ENCODE measurements at places on chromosomes 2 and 18.

- no peak for DNase-seq
These were observed 56.1 kb upstream of the SOS1 start for GRCh38 chr2:39176997-39177396.

- no peak for DNase-seq
These were observed 144.5 kb downstream of the MEIS1 start for GRCh38 chr2:66579186-66580126.

DNA sequence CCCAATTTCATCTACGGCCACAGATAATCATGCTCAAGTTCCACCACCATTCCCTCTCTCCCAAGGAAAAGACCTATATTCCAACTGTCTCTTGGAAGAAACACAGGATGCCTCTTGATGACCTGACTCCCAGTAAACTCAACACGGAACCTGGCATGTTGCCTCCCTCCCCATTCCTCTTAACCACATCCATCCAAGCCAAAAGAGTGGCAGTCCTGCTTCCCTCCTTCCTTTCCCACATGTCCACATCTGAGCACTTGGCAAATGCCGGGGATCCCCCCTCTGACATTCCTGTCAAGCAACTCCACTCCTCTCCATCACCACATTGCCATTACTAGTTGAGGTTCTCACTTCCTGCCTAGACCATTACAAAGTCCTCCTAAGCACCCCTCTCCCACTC is 49.4 kb downstream of the PID1 start:
- no peak for DNase-seq

DNA sequence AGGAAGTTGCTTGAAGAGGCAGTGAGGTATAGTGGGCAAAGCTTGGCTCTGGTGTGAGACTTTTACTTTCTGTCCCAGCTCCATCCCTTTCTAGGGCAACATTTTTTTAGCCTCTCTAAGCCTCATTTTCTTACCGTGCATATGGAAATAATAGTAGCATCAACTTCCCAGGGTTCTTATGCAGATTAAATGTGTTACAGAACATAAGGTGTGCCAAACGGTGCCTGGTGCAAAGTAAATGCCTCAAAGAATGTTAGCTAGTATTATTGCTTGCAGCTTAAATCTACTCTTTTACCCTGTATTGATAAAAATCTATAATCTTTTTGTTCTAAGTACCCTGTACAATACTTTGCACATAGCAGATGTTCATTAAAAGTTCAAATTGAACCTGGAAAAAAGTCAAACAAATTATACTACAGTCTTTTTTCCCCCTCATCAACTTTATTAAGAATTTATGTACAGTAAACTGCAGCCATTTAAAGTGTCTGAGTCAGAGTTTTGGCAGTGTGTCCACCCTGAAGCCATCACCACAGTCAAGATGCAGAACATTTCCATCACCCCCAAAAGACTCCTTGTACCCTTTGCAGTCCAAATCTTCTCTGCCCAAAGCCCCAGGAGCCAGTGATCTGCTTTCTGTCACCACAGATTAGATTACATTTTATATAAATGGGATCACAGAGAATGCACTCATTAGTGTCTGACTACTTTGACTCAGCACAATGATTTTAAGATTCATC is 10.6 kb downstream of the MAPRE2 start:
- DNase-seq = no peak

DNA sequence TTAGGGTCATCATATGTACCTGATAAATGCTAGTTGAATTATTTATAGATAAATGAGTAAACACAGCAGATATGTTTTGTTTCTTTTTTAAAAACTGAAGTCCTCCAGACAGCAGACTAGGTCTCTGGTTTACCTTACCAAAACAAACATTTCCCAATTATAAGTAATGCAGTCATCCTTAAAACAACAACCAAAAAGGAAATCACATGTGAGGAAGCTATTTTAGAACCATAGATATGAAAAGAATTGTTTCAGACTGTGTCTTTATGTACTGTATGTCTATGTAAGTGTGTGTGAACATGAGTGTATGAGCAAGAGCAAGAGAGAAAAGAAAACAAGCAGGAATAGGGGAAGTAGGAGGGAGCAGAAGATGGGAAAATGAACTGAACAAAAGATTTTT is 441.0 kb downstream of the CPS1 start:
- DNase-seq = no peak

Measured in SK-N-DZ (cell line).